ENCODE measurements at places on chromosomes 5 and 9. TPM values are rescaled to one million over a fixed set of nuclear protein-coding genes. Genes with fewer than 3 reads are reported as not detected.

DNA sequence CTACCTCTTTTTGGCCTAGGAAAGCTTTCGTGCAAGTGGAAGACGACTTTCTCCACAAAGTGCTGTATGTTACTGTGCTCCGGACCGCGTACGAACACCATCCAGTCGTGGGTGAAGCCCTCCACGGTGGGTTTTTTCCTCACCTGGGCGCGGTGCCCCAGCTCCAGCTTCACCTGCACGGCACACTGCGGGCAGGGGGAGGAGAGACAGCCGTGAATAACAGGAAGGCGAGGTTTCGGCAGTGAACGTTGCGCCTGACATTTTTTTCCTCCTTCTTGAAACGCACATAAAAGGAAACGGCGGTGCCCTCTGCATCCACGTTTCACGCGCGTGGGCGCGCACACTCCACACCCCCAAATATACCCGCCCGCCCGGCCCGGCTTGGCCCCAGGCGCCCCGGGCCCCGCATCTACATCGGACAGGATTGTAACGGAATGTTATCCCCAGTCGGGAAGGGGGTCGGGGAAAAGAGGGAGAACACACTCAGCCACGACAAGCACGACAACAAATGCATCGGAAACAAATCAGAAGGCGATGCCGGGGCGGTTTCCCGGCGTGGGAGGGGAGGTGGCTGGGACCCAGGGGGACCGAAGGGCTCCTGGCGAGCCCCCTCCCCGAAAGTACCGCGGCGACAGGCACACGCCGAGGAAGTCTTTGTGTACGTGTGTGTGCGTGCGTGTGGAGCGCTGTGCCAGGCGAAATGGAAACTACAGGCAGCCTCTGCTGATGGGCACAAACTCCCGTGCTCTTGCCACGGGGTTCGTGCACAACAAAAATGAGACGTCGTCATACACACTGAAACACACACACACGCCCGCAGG lies 1.4 kb downstream of the MLLT3 start:
- H3K27me3 ChIP-seq: no peaks in the 10 kb centered on the region
- H3K27ac ChIP-seq: peak overlapping the region; percentile 78
- no peaks in the 10 kb centered on the region for H3K36me3 ChIP-seq
- H3K4me3 ChIP-seq: peak overlapping the region; percentile 86

DNA sequence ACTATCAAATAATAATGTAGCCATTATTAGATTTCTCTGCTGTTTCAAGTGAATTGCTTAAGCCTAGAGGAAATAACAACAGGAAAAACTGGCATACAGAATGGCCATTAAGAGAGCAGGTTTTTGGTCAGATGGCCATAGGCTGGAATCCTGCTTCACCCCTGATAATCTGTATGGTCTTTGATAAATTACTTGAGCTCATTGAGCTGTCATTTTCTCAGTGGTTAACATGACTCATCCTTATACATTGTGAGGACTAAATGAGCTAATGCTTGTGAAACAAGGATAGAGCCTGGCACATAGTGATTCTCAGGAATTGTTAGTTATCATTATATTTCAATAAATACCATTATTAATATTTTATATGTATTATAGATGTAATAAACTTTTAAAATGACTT lies 516.5 kb downstream of the KIF4B start:
- no peaks in the 10 kb centered on the region for H3K4me1 ChIP-seq
- H3K4me3 ChIP-seq: no peak overlapping the region
- DNase-seq: no peak
- H3K36me3 ChIP-seq: no peaks in the 10 kb centered on the region
- H3K27ac ChIP-seq: no peak overlapping the region
- no peaks in the 10 kb centered on the region for H3K27me3 ChIP-seq

- H3K27me3 ChIP-seq: no peaks in the 10 kb centered on the region
- no peak overlapping the region for H3K27ac ChIP-seq
- peaks cover 5% of the 10 kb centered on the region for H3K4me1 ChIP-seq
- H3K36me3 ChIP-seq: no peaks in the 10 kb centered on the region
Measured at GRCh38 chr9:131888923-131889322, 149.0 kb upstream of the RAPGEF1 start.

DNA sequence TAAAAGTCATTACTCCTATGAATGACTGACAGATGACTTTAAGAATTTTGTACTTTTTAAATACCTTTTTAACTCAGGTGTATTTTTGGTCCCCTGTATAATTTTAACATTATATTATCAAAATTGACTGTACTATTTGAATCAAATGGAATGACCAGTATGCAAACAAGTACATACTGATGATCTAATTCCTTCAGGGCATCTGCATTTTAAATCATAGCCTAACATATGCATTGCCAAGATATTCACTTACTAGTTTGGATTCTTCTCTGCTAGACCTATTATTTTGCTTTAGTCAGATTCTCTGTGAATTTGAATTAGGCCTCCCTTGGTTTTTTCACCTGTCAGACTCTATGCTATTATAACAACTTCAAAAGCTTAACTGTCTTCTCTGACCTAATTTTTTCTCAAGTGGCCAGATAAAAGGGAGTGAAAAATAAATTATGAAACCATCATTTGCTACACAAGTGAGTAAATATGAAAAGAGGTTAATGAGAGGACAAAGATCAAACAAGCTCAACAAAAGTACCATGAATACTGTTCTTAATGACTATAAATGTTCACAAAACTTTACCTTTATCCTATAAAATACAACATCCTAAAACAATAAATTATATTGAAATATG lies 1505.2 kb upstream of the CDH9 start:
- DNase-seq: no peak
- H3K27me3 ChIP-seq: no peaks in the 10 kb centered on the region
- H3K4me3 ChIP-seq: no peak overlapping the region
- no peak overlapping the region for H3K27ac ChIP-seq
- H3K4me1 ChIP-seq: no peaks in the 10 kb centered on the region

DNA sequence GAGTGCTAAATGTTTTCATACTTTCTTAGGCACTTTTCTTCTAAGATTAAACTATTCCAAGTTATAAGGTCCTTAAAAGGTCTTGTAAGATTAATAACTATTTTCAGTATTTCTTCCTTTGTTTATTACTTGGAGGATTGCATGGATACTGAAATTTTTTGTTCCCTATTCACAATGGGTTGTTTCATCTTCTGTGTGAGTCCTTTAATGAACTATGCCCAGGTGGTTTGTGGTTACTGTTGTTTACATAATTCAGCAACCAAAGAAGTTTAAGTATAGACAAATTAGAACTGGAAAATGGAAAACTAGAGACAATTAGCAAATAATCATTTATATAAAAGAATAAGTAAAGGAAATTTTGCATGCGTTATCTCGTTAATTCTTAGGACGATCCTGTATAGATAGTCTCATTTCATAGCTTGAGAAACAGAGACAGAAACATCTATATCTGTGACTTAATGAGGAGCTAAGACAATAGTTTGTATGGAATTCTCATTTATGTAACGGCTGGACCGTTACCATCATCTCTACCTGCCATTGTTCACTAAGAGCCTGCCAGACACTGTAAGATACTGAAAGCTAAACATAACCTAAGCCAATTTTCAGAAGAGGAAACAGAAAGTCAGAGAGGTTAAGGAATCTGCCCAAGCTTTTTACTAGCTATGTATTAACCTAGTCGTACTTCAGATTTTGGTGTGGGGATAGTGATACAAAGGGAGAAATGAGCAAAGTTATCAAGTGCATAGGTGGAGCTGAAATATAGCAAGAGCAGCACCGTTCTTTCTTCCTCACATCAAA lies 148.2 kb downstream of the PAM start:
- no peaks in the 10 kb centered on the region for H3K27me3 ChIP-seq
- no peak overlapping the region for H3K27ac ChIP-seq
- no peak overlapping the region for H3K4me3 ChIP-seq
- H3K36me3 ChIP-seq: no peaks in the 10 kb centered on the region
- no peak for DNase-seq

- no peak for DNase-seq
- no peak overlapping the region for H3K4me3 ChIP-seq
- H3K27ac ChIP-seq: no peak overlapping the region
- H3K36me3 ChIP-seq: no peaks in the 10 kb centered on the region
- no peaks in the 10 kb centered on the region for H3K27me3 ChIP-seq
- no peaks in the 10 kb centered on the region for H3K4me1 ChIP-seq
Measured at GRCh38 chr5:10689391-10690081, 71.5 kb downstream of the DAP start.

DNA sequence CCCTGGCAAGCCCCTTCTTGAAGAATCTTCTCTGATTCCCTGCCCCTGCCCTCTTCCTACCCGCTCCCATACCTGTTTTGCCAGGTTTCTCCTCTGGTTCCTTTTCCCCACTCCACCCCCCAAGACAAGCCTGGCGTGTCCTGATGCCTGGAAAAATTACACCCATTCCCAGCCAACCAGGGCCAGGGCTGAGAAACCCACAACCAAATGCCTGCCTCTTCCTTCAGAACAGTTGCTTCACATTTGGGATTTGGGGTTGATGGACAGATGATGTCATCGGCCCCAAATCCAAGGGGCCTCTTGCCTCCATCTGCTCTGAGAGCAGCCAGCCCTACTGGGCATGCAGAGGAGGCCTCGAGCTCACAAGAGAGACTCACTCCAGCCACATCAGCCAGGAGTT lies 8.8 kb upstream of the NEK6 start:
- H3K4me3 ChIP-seq: no peak overlapping the region
- DNase-seq: no peak
- H3K36me3 ChIP-seq: no peaks in the 10 kb centered on the region
- H3K4me1 ChIP-seq: no peaks in the 10 kb centered on the region
- H3K27ac ChIP-seq: no peak overlapping the region

GRCh38 chr9:87667164-87667738 lies 58.7 kb upstream of the CTSL start:
- no peak overlapping the region for H3K27ac ChIP-seq
- no peak overlapping the region for H3K4me3 ChIP-seq
- H3K4me1 ChIP-seq: peaks cover 8% of the 10 kb centered on the region
- peaks cover 38% of the 10 kb centered on the region for H3K36me3 ChIP-seq
- H3K27me3 ChIP-seq: no peaks in the 10 kb centered on the region

- H3K4me1 ChIP-seq: no peaks in the 10 kb centered on the region
- DNase-seq: no peak
- no peaks in the 10 kb centered on the region for H3K27me3 ChIP-seq
- no peak overlapping the region for H3K4me3 ChIP-seq
- H3K27ac ChIP-seq: no peak overlapping the region
Measured at GRCh38 chr5:6353602-6354302, 24.6 kb downstream of the MED10 start.

- no peak overlapping the region for H3K27ac ChIP-seq
- no peaks in the 10 kb centered on the region for H3K36me3 ChIP-seq
- DNase-seq: no peak
Measured at GRCh38 chr5:173760461-173761177, 127.5 kb upstream of the CPEB4 start.

DNA sequence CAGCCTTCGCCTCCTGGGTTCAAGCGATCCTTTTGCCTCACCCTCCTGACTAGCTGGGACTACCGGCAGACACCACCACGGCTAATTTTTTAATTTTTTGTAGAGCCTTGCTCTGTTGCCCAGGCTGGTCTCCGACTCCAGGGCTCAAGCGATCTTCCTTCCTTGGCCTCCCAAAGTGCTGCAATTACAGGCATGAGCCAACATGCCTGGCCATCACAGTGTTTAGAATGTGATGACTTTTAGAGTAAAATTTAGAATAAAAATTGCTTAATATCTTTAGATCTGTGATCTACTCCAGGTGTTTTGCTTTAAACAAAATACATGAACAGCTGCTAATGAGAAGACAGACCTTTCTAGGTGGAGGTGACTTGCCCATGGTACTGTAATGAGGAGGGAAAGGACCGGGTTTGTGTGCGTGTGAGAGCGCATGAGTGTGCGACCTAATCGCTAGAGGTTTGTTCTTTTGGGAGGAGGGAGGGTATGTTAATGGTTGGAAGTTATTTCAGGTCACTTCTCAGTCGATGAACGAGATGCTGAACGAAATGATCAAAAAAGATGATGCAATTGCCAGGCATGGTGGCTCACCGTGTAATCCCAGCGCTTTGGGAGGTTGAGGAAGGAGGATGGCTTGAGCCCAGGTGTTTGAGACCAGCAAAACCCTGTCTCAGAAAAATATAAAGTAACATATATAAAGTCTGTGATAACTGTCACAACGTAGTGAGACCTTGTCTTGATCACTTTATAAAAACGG lies 2.0 kb downstream of the CNOT6 start:
- no peaks in the 10 kb centered on the region for H3K36me3 ChIP-seq
- peak; percentile 29 for DNase-seq
- no peak overlapping the region for H3K4me3 ChIP-seq
- H3K27me3 ChIP-seq: no peaks in the 10 kb centered on the region
- H3K27ac ChIP-seq: no peak overlapping the region

DNA sequence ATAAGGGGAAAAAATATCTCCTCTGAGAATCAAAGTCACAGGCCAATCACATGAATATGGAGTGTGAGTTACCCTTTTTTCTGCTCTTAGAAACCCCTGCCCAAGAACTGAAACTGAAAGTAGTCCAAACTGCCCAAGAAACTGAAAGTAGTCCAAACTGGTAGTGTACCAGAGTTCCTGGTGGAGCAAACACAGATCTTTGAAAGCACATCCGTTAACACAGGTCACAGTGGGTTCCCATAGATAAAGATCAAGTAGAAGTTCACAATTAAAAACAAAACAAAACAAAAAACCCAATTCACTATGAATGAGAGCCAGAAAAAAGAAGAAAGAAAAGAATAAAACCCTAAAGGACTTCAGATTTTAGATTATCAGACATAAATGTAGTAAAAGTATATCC lies 332.4 kb upstream of the EFNA5 start:
- H3K27me3 ChIP-seq: no peaks in the 10 kb centered on the region
- no peak for DNase-seq
- H3K27ac ChIP-seq: no peak overlapping the region
- no peaks in the 10 kb centered on the region for H3K36me3 ChIP-seq

- H3K4me3 ChIP-seq: no peak overlapping the region
- no peaks in the 10 kb centered on the region for H3K4me1 ChIP-seq
- no peak overlapping the region for H3K27ac ChIP-seq
- H3K36me3 ChIP-seq: no peaks in the 10 kb centered on the region
Measured at GRCh38 chr5:103621548-103621930, 59.0 kb upstream of the NUDT12 start.

The SH3GL2 gene
- total RNA-seq: 3.2 TPM

The SCGB3A2 gene
- total RNA-seq: 186 TPM
